ENCODE measurements at places on chromosomes 3 and 15.

- no peak for DNase-seq
Measured at GRCh38 chr3:36558961-36559360, 178.7 kb downstream of the STAC start.

- no peak for DNase-seq
Measured at GRCh38 chr3:132006605-132007204, 28.1 kb downstream of the CPNE4 start.

DNA sequence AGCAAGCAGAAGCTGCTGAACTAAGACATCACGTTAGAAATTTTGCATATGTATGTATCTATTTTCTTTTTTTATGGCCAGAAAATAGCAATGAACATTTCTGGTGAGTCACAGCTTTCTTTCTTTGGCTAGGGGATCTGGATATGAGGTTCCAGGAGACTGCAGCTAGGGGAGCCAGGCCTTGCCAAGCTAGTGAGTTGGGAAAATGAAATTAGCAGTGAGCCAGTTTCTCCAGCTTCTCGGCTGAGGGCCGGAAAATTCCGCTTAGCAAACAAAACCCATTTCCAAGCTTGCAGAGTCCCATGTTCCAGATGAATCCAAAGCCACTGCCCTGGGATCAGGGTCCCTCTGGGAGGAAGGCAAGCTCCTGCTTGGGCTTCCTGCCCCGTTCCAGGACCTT, 137.6 kb downstream of the SRGAP3 start:
- DNase-seq: no peak

GRCh38 chr15:61132211-61132610, 96.9 kb downstream of the RORA start:
- no peak for DNase-seq

GRCh38 chr15:75761446-75762356, 49.1 kb upstream of the CSPG4 start:
- no peak for DNase-seq

GRCh38 chr3:156769721-156770654, 56.2 kb upstream of the LEKR1 start:
- DNase-seq: no peak

- DNase-seq: no peak
Measured at GRCh38 chr3:157078131-157078810, 81.7 kb downstream of the CCNL1 start.

DNA sequence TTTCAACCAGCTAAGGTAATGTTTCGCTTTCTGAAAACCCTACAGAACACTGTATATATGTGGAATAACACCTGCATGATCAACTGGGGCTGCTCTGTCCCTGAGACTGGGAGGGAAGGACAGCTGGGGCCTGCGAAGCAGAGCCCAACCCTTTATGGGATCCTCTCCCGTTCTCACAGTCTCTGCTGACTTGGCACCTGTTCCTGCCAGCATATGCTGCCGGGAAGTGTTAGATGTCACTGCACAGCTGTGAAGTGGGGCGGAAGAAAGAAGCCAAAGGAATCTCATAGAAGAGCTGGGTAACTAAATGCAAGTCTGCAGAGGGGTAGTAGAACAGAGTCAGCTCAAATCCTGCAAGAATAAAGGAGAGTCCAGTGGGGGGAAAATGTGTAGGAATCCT, 29.6 kb downstream of the LRRC3B start:
- DNase-seq: no peak

GRCh38 chr3:30476368-30477084, 129.9 kb upstream of the TGFBR2 start:
- no peak for DNase-seq

- peak; percentile 40 for DNase-seq
Measured at GRCh38 chr3:172511783-172512762, 11.2 kb downstream of the TNFSF10 start.

DNA sequence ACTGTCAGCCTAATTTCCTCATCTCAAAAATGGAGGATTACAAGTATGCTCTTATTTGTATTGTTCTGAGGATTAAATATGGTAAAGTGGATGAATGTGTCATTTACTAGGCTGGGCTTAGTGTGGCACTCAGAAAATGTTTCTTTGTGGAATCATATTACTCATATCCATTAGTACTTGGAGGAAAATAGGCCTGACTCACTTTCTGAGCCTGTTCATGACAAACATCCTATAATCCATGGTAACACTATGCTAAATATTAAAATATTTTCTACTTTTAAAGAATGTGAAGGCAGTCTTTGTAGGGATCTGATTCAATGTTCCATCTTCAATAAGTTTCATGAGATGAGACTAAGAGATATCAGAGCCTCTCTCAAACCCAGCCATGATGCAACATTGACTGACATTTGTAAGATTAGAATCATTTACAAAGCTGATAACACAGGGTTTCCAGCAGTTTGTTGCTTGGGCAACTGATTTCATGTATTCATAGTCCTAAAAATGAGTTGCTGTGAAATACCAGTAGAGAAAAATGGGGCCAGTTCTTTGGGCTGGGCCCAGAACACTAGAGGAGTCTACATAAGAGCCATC, 1048.5 kb downstream of the NTRK3 start:
- DNase-seq: no peak

- no peak for DNase-seq
Measured at GRCh38 chr15:76776480-76776879, 128.7 kb downstream of the SCAPER start.

DNA sequence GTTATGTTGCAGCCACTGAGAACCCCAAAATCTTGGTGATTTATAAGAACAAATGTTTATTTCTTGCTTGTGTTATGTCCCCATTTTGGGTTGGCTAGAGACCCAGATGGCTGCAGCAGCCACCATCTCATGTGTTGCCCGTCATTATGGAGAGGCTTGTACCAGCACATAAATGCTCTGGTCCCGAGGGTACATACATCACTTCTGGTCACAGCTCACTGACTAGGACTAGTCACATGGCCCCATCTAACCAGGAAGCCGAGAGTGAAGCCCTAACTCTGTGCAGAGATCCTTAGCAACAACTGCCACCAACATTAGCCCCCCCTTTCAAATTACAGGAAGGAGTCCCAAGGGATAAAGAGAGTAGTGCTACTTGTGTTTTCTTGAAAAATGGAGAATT, 25.5 kb upstream of the HACD2 start:
- no peak for DNase-seq

GRCh38 chr3:60169755-60170154, 1081.5 kb downstream of the FHIT start:
- DNase-seq: no peak

GRCh38 chr3:162865466-162865865, 1368.9 kb downstream of the OTOL1 start:
- no peak for DNase-seq

- DNase-seq: no peak
Measured at GRCh38 chr15:70762469-70763119, 764 bp downstream of the UACA start.

GRCh38 chr15:85380812-85381642, 624 bp downstream of the AKAP13 start:
- peak; percentile 46 for DNase-seq

DNA sequence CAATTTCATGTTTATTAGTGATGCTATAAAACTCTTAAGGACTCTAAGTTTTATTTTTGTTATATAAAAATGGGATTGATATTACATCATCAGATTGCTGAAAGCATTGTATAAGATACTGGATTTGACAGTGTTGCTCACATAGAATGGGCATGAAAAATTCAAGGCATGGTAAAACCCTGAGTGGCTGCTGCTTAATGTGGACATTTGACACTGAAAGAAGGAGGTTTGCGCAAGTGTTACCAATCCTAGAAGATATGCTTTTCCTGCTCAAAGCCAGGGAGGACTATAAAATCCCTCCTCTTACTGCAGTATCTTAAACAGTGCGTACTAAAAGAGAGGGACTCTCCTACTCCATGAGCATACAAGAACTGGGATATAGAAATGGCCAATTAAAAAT, 65.8 kb upstream of the PTX3 start:
- no peak for DNase-seq

DNA sequence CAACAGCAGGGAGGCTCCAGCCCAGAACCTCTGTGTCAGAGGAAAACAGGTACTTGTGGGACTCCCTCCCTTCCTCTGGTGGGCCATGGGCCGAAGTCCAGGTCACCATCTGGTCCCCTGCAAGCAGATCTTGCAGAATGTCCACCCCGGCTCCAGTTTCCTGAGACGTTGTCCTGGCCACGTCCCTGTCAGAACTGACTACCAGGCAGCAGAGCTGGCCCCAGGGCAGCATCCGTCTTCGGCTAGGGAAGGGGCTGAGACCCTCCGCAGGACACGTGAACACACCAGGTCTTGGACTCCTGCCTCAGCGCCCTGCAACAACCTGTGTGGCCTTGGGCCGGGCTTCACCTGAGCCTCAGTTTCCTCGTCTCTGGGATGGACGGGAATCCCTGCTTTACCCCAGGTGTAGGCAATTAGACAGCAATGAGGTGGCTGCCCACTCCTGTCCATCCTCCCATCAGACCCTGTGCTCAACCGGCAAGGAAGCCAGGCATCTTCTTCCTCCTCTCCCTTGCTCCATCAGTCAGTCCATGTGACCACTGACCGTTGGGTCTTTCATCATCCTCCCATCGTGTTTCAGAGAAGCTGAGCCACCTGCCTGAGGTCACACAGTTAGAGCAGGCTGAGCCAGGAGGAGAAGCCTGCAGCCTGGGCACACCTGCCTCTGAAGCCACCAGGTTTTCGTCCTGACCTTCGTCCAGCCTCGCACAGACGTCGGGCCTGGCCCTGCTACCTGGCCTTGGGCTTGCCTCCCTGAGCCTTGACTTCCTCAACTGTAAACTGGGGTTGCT, 8.9 kb upstream of the PRKCD start:
- DNase-seq: no peak

DNA sequence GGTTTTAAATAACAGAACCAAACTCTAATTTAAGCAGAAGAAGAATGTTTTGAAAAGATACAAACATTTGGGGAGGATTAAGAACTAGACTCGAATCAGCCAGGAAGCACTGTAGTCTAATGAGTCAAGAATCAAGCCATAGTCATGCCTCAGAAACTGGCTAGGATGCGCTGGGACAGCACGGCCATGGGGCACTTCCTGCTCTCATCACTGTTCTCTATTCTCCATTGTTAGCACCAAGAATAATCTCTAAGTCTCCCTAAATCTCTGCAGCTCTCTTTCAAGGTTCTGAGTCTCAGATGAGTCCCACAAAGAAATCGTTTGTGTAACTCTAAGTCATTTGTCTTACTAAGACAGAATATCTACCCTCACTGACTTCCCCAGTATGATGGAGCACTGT, 399.0 kb upstream of the KCNMB2 start:
- no peak for DNase-seq

- DNase-seq: no peak
Measured at GRCh38 chr15:50633653-50634052, 52.9 kb downstream of the TRPM7 start.

DNA sequence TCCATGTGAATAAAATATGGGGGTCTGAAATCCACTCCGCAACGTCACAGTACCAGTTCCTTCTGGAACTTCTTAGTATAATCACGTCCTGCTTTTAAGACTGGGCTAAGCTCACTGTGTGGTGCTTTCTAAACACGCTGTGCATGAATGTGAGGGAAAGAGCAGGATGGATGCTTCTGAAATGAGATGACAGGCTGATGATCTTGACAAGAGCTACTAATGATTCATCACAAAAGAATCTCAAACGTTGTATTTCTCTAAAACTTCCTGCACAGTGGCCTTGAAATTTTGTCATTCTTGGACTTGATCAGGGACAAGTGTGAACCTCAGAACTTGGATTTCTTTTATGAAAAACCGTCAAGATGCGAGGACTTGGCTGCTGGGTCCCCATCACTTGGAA, 221.4 kb downstream of the CADPS start:
- no peak for DNase-seq

- no peak for DNase-seq
Measured at GRCh38 chr15:25950014-25950413, 86.9 kb upstream of the ATP10A start.

DNA sequence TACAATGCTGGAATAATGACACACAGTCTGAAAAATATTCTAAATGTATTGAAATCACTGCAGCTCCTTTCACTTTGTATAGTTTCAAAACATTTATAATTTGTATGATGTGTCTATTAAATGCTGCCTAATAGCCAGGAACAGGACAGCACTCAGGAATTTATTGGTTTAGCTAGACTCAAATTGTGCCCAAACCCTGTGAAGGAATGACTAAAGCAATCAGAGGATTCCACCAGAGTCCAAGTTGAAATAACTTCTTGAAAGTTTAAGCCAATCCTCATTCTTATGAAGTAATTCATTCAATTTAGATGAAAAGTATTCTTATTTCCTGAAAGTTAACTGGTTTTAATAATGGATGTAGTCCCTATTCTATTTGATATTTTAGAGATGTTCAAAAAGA, 267.0 kb downstream of the ZMAT3 start:
- DNase-seq: no peak

DNA sequence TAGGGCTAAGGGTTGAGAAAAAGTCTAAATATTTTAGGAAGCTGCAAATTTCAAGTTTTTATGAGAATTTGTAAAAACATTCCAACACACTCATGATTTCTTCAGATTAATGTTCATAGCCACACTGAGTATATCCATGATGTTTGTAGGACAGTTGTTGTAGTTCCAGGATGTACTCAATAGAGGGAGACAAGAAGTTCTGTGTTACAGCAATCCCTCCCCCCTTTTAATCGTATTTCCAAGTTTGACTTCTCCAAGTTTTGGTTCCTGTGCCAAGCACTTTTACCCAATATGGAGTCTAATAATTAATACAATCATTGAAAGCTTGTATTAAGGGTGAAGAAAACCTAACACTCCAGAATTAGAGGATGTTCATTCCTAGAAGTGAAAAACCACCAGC, 143.4 kb downstream of the FEZF2 start:
- no peak for DNase-seq

- DNase-seq: no peak
Measured at GRCh38 chr15:93583968-93584367, 495.0 kb upstream of the RGMA start.

- DNase-seq: no peak
Measured at GRCh38 chr3:107208100-107208499, 169.1 kb upstream of the CCDC54 start.

DNA sequence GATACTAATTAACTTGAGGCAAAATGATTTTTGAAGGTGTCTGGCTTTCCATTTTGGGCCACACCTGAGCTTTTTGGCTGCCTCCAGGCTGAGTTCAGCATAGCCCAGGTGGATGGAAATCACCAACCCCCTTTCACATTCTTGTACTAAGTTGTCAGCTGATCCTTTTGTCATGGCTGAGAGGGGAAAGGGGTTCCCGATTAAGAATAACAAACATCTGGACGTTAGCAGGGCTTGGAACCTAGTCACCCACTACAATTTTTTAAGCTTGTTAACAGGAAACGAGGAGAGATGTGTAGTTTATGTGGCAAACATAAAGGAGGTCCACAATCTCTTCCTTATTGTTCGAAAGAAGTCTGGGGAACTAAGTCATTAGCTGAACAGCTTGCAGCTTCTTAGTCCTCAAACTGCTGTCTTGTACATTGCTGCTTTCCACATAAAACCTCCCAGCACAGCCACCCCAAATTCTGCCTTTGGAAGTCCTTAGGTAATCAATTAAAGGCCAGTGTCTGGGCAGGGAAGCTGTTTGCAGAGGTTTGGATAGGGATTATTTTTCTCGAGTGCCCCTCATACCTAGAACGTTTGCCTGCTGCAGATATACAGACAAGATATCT, 5.0 kb downstream of the NR2F2 start:
- DNase-seq: no peak
